Mucosa of descending colon (tissue), 3 donors: ENCODE measurements at places on chromosomes 7 and 10. TPM values are rescaled to one million over a fixed set of nuclear protein-coding genes. Genes with fewer than 3 reads are reported as not detected.

AKR1C3 gene
- 308 TPM for total RNA-seq

- peak; percentile 39 for DNase-seq
These were observed 863 bp downstream of the CCNY start for GRCh38 chr10:35336921-35337823.

GPC2 gene
- 6.2 TPM for total RNA-seq

GRCh38 chr7:136523571-136523970, 344.9 kb upstream of the CHRM2 start:
- no peak for DNase-seq

HOXA11 gene
- total RNA-seq: 5.4 TPM

DNA sequence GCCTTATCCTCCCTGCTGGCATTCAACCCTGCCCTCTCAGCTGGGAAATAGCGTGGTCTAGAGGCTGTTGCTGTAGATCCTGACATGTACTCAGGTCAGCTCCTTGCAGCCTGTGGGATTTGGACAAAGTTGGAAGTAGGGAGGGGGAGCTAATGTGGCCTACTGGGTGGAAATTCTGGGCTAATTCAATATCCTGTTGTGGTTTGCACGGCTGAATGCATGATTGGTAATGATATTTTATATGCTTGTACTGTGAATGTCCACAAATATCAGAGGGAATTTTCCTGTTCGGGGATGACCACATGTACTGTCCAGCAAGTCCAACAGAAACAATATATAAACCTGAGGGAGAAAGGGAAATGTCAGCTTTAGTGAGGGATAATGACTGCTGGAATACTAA, 22.1 kb upstream of the NPVF start:
- no peak for DNase-seq

PAPSS2 gene
- 147 TPM for total RNA-seq

- no peak for DNase-seq
These were observed 297.6 kb upstream of the SP8 start for GRCh38 chr7:21084286-21084685.

DNA sequence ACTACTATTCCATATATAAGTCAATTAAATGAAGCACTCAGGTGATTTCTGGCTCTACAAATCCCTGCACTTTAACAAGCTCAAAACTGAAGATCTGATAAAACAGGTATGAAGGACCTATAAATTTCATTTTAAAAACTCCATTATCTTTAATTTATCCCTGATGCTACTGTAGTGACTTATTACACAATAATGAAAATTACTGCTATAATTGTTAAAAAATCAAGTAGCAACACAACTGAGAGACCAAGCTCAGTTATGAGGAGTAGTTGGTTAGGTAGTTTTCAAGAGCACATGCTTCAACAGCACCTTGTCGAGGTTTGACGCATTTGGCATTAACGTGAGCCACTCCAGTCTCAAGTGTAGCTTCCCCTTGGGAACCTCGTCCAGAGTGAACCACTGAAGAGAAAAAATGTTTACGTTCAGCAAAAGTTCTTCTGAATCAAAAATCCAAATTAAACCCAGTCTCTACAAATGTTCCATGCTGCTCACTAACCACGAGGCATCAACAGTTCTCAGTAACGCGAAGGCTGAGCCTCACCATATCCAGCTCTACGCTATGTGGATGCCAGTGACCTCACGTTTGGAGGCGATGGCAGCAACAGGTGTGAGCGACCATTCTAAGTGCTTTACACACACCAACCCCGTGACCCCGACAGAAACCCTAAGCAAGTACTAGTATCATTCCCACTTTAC, 55.3 kb upstream of the NCAPG2 start:
- no peak for DNase-seq
